ENCODE measurements at places on chromosomes 2 and 18. TPM values are rescaled to one million over a fixed set of nuclear protein-coding genes. Genes with fewer than 3 reads are reported as not detected.

DNA sequence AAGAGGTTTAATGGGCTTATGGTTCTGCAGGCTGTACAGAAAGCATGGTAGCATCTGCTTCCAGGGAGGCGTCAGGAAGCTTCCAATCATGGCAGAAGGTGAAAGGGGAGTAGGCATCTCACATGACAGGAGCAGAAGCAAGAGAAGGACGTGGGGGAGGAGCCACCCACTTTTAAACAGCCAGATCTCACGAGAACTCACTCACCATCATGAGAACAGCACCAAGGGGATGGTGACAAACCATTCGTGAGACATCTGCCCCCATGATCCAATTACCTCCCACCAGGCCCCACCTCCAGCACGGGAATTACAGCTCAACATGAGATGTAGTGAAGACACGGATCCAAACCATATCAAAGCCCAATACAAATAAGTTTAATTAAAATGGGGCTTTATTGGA, 113.8 kb downstream of the ATL2 start:
- no peaks in the 10 kb centered on the region for H3K4me1 ChIP-seq
- H3K4me3 ChIP-seq = no peak overlapping the region
- no peak for DNase-seq
- H3K36me3 ChIP-seq = no peaks in the 10 kb centered on the region

DNA sequence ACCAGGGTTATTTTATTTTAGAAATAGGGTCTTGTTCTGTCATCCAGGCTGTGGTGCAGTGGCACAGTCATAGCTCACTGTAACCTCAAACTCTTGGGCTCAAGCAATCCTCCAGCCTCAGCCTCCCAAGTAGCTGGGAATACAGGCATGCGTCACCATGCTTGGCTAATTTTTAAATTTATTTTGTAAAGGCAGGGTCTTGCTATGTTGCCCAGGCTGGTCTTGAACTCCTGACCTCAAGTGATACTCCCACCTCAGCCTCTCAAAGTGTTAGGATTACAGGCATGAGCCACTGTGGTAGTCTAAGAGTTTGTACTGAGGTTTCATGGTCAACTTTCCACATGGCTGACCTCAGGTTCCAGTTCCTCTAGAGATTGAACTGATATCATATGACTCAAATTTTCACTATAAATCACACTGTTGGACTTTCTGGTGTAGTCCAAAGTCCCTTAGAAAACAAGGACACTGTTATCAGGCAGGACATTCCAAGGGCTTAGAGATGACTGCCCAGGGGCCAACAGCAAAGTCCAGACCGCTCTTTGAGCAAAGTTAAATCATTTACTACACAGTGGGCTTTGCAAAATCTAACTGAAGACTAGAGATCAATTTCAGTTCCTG, 82.0 kb upstream of the MEX3C start:
- no peaks in the 10 kb centered on the region for H3K36me3 ChIP-seq
- H3K27ac ChIP-seq = no peak overlapping the region
- DNase-seq = no peak
- H3K4me1 ChIP-seq = no peaks in the 10 kb centered on the region

GRCh38 chr2:200740907-200741306, 70.8 kb upstream of the BZW1 start:
- no peak for DNase-seq
- no peaks in the 10 kb centered on the region for H3K4me1 ChIP-seq
- no peaks in the 10 kb centered on the region for H3K27me3 ChIP-seq
- H3K4me3 ChIP-seq = no peak overlapping the region

GRCh38 chr2:215301994-215302393, 9.9 kb upstream of the ATIC start:
- H3K36me3 ChIP-seq = no peaks in the 10 kb centered on the region
- H3K4me1 ChIP-seq = no peaks in the 10 kb centered on the region
- no peak for DNase-seq
- H3K27ac ChIP-seq = no peak overlapping the region

DNA sequence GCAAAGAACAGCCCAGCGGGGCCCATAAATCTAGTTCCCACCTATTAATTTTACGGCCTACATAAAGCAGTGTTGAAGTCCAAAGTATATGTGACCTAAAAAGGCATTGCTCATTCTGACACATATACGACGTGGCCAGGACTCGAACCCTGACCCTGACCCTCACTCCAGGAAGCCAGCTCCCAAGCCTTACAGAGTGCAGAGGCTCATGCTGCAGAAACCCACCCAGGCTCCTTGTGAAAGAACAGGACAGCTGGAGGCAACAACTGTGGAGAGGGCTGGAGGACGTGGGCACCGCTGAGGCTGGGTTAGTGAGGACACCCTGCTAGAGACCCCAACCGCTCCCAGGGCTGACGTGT, 221.6 kb downstream of the CYP26B1 start:
- no peak for DNase-seq
- H3K27ac ChIP-seq = no peak overlapping the region
- H3K4me3 ChIP-seq = no peak overlapping the region
- no peaks in the 10 kb centered on the region for H3K36me3 ChIP-seq
- no peaks in the 10 kb centered on the region for H3K27me3 ChIP-seq
- no peaks in the 10 kb centered on the region for H3K4me1 ChIP-seq

- H3K36me3 ChIP-seq = no peaks in the 10 kb centered on the region
- no peak for DNase-seq
- H3K4me3 ChIP-seq = no peak overlapping the region
- no peak overlapping the region for H3K27ac ChIP-seq
- H3K4me1 ChIP-seq = no peaks in the 10 kb centered on the region
- H3K27me3 ChIP-seq = no peaks in the 10 kb centered on the region
Observed at GRCh38 chr18:10242936-10243680, 211.3 kb upstream of the APCDD1 start.

GRCh38 chr2:108575132-108575966, 41.1 kb downstream of the LIMS1 start:
- H3K36me3 ChIP-seq = no peaks in the 10 kb centered on the region
- H3K27ac ChIP-seq = no peak overlapping the region
- H3K27me3 ChIP-seq = no peaks in the 10 kb centered on the region
- no peak for DNase-seq

GRCh38 chr2:11742317-11742701, 4.1 kb upstream of the LPIN1 start:
- no peaks in the 10 kb centered on the region for H3K27me3 ChIP-seq
- DNase-seq = no peak
- H3K27ac ChIP-seq = no peak overlapping the region
- no peaks in the 10 kb centered on the region for H3K36me3 ChIP-seq

DNA sequence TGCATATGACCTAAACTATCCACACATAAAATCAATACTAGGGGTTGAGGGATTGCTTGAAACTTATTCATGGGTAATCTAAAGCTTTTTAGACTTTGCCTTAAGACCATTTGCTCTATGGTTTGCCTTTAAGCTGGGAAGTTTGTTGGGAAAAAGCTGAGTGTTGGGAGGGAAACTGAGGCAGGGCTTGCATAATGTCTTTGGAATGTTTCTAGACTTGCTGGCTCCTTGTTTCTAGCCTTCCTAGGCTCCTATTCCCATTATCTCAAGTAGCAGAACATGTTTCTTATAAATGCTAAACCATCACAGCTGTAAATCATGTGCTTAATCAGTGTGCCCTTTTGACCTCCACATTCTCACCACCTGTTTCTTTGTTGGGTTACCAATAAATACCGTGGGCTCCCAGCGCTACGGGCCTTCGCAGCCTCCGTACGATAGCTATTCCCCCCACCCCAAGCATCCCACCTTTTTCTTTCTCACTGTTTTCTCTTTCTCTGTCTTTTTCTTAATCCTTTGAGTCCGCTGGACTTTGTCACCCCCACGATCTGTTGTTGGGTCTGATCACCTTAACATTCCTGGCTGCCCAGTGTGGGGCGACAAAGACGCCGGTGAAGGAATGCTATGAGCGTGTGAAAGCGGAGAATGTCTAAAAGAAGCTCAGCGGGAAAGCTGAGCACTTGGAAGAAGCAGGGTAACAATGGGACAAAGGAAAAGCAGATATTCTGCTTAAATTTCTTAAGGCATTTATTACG, 49.4 kb upstream of the CWC22 start:
- H3K4me3 ChIP-seq = no peak overlapping the region
- no peaks in the 10 kb centered on the region for H3K36me3 ChIP-seq
- H3K27ac ChIP-seq = no peak overlapping the region
- H3K4me1 ChIP-seq = no peaks in the 10 kb centered on the region
- no peaks in the 10 kb centered on the region for H3K27me3 ChIP-seq

DNA sequence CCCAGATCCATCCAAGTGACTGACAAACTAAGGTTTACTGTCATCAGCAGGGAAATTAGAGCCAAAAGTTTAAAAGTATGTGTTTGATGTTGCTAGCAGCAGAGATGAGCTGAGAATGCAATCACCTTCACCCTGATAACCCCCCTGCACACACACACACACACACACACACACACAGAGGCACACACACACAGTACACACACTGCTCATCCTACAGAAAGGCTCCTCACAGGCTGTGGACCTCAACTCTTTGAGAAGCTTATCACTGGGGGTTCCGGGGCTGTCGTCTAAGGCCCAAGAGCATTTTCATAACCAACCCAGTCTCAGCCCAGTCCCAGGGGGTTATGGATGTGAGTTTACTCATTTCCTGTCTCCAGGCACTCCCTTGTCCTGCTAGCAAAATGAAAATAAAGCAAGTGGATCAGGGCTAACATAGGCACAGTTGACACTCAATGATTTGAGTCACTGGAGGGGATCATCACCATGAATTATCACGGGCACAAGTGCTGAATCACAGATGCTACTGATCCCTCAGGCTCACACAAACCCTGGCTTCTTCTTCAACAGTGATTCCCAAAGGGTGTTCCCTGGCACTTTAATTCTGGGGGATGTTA, 76.6 kb downstream of the ALK start:
- no peaks in the 10 kb centered on the region for H3K4me1 ChIP-seq
- DNase-seq = no peak
- H3K4me3 ChIP-seq = no peak overlapping the region
- no peaks in the 10 kb centered on the region for H3K36me3 ChIP-seq

DNA sequence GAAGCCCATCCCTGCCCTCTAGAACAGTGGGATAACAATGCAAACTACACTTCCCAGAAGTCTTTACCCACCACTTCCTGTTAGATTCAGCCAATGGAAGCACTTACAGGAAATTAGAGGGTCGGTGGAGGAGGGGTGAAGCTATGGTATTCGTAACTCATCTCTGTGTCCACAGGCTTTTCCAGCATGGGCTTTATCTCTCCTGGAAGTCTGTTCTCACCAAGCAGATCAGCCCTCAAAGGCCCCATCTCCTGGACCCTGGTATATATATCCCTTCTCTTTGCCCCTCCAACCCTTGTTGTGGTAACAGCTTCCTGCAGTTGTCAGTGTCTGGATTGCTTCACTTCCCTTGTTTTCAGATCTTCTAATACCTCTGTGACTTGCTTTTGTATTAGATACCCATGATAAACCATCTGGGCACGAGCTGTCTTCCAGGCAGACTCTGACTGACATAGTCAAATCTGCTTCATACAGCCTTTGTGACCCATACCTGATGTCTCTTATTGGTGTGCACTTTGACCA, 475.0 kb upstream of the POU3F3 start:
- no peak for DNase-seq
- H3K27ac ChIP-seq = peak overlapping the region; percentile 64
- H3K27me3 ChIP-seq = no peaks in the 10 kb centered on the region
- no peaks in the 10 kb centered on the region for H3K36me3 ChIP-seq

DNA sequence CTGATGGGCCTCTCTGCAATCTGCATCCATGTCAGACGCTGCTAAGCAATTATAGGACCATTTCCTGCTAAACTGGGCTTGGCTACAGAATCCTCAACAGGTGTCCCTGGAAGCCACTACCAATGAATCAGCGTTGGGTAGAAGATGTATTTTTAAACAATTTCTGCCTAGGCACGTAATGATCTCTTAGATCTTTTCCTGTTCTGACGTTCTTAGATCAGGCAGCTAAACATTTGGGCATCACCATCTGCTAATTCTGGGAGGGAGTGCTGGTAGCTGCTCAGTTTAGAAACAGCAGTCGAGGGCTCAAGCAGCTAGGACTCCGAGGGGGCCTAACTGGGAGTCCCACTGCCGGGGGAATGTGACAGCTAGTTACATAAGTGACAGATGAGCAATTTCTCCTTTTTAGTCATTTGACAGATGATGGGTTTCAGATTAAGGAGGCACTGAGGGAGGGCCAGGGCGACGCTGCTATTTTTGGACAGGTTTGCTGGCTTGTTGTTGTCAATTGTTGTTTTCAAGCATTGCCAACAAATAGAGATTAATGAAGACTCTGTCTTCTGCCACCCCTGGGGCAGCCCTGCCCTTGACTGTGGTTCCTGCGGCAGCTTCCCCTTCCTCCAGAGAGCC, 92.7 kb downstream of the MRO start:
- no peaks in the 10 kb centered on the region for H3K4me1 ChIP-seq
- H3K27ac ChIP-seq = no peak overlapping the region
- no peaks in the 10 kb centered on the region for H3K36me3 ChIP-seq
- no peaks in the 10 kb centered on the region for H3K27me3 ChIP-seq
- no peak for DNase-seq
- H3K4me3 ChIP-seq = no peak overlapping the region

GRCh38 chr2:80333886-80334285, 29.3 kb upstream of the LRRTM1 start:
- H3K27ac ChIP-seq = no peak overlapping the region
- no peak overlapping the region for H3K4me3 ChIP-seq
- H3K4me1 ChIP-seq = no peaks in the 10 kb centered on the region
- no peaks in the 10 kb centered on the region for H3K36me3 ChIP-seq
- H3K27me3 ChIP-seq = no peaks in the 10 kb centered on the region

GRCh38 chr2:100283724-100284501, 38.4 kb downstream of the LONRF2 start:
- no peak overlapping the region for H3K4me3 ChIP-seq
- H3K4me1 ChIP-seq = no peaks in the 10 kb centered on the region
- no peaks in the 10 kb centered on the region for H3K36me3 ChIP-seq
- no peaks in the 10 kb centered on the region for H3K27me3 ChIP-seq
- no peak for DNase-seq

DNA sequence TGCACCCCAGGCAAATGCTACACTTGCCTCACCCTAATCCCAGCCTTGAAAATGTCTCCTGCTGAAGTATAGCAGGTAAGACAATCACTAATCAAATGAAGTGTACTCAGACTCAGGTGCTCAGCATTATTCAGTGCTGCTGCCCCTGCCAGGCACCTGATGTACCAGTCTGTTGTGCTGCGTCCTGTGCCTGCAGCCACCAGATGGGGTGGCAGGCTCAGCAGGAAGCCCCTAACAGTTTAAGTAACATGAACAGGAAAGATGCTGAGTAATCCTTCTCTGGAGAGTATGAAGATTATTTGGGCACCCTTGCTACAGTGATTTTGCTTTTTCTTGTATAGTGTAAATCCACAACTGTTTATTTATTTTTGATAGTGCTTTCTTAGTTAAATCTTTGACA, 69.1 kb downstream of the TACR1 start:
- no peak overlapping the region for H3K27ac ChIP-seq
- H3K27me3 ChIP-seq = no peaks in the 10 kb centered on the region
- no peak for DNase-seq
- no peak overlapping the region for H3K4me3 ChIP-seq
- no peaks in the 10 kb centered on the region for H3K36me3 ChIP-seq

Gene NYAP2
- not detected for total RNA-seq

Gene MAP3K19
- not detected for total RNA-seq

Gene ACTG2
- not detected for total RNA-seq

Gene C2orf78
- total RNA-seq = not detected

Gene ST8SIA5
- total RNA-seq = not detected

Gene RFX8
- 1.9 TPM for total RNA-seq
